ENCODE measurements at places on chromosomes 16 and 17.

- no peak for DNase-seq
Measured at GRCh38 chr17:48621410-48622392, 4.5 kb downstream of the HOXB9 start.

GRCh38 chr17:71099003-71099714 is 929.8 kb downstream of the KCNJ2 start:
- DNase-seq = no peak

- DNase-seq = peak; percentile 28
Measured at GRCh38 chr16:1288813-1289476, 20.5 kb upstream of the UBE2I start.

DNA sequence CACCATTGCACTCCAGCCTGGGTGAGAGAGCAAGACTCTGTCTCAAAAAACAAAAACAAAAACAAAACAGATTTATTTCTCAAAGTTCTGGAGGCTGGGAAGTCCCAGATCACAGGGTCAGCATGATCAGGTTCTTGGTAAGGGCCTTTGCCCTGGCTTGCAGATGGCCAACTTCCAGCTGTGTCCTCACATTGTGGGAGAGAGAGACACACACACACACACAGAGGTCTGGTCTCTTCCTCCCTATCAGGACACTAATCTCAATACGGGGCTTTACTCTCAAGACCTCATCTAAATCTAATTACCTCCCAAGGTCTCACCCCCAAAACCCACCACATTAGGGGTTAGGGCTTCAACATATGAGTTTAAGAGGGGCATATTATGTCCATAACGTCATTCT is 26.4 kb upstream of the TAOK1 start:
- no peak for DNase-seq

- DNase-seq = no peak
Measured at GRCh38 chr16:66003201-66003600, 363.3 kb upstream of the CDH5 start.

DNA sequence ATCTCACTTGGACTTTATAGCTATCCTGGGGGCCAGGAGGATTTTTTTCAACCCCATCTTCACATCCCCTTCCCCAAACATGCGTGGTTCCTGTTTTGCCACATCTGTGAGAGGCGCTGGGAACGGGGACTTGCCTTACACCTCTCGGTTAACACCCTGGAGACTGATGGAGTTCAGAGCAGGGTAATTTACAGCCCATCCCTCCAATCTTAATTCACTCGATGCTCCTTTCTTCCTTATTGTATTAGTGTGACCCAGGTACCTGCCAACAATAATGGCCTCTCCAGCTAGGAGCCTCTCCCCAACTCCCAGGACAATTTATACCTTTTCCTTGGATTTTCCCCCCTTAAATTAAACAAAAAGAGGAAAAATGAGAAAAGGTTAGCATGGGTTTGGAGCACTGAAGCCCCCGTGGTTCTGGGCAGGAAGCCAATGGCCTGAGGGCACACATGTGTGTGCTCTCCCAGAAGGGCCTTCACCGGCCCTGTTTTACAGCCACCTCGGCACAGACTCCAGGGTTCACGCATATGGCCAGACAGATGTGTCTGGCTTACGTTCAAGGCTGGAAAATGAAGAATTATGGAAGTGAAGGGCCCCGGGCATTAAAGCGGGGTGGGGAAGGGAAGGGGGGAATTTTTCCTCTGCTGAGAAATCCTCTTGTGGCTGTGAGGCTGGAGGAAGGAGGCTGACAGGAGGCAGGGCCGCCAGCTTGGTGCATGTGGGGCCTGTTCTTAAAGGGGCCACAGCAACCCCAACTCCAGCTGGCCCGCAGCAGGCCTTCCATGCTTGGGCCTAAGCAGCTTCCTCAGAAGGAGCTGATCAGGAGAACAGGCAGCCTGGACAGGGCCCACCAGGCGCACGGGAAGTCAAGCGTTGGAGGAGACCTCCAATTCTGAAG is 21.4 kb downstream of the HIC1 start:
- DNase-seq = no peak

Measured in activated naive CD4-positive, alpha-beta T cell treated with anti-CD3 and anti-CD28 coated beads for 36 hours (primary cell).